T-helper 17 cell (primary cell): ENCODE measurements at places on chromosomes 4 and X.

DNA sequence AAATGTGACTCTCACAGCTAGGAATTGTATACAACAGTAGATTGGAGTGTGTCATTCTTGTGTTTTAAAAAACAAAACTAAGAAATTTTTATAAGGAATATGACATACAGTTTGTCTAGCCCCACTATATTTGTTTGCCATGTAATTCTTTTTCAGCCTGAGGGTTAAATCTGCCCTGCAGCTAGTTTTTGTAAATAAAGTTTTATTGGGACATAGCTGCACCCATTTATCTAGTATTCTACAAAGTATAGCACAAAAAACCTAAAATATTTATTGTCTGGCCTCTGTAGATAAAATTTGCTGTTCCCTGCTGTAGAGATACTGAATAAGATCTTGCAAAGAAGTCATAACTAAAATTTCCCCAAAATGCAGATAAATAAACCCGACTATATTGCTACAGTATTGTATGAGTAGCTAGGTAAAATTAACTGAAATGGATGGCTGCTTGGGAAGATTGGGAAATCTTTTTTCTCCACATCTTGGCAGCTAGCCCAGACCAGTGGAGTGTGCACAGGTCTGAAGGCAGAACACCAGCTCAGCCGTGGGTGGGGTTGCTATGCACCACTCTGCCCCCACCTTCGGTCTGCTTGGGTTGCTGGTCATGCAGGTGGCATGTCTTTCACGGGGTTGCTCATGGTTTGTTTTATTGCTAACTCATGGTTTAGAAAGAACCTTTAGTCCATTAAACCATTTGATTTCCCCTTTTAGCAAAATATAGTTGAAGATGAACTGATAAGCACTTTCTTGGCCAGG, 127.9 kb downstream of the KLHL8 start:
- H3K27me3 ChIP-seq, result no peaks in the 10 kb centered on the region
- H3K36me3 ChIP-seq, result peaks cover 7% of the 10 kb centered on the region
- peak overlapping the region; percentile 99 for H3K27ac ChIP-seq
- DNase-seq, result no peak
- H3K4me1 ChIP-seq, result peaks cover 28% of the 10 kb centered on the region

GRCh38 chrX:19382555-19383145, 38.9 kb downstream of the PDHA1 start:
- no peak for DNase-seq
- H3K4me1 ChIP-seq, result no peaks in the 10 kb centered on the region
- no peaks in the 10 kb centered on the region for H3K36me3 ChIP-seq
- no peak overlapping the region for H3K4me3 ChIP-seq
- H3K27ac ChIP-seq, result no peak overlapping the region
- no peaks in the 10 kb centered on the region for H3K27me3 ChIP-seq

- H3K27ac ChIP-seq, result peak overlapping the region; percentile 97
- H3K36me3 ChIP-seq, result peaks cover 6% of the 10 kb centered on the region
- H3K27me3 ChIP-seq, result no peaks in the 10 kb centered on the region
- peak overlapping the region; percentile 98 for H3K4me3 ChIP-seq
- H3K4me1 ChIP-seq, result peaks cover 17% of the 10 kb centered on the region
Measured at GRCh38 chr4:76147454-76148141, 599 bp downstream of the NUP54 start.

DNA sequence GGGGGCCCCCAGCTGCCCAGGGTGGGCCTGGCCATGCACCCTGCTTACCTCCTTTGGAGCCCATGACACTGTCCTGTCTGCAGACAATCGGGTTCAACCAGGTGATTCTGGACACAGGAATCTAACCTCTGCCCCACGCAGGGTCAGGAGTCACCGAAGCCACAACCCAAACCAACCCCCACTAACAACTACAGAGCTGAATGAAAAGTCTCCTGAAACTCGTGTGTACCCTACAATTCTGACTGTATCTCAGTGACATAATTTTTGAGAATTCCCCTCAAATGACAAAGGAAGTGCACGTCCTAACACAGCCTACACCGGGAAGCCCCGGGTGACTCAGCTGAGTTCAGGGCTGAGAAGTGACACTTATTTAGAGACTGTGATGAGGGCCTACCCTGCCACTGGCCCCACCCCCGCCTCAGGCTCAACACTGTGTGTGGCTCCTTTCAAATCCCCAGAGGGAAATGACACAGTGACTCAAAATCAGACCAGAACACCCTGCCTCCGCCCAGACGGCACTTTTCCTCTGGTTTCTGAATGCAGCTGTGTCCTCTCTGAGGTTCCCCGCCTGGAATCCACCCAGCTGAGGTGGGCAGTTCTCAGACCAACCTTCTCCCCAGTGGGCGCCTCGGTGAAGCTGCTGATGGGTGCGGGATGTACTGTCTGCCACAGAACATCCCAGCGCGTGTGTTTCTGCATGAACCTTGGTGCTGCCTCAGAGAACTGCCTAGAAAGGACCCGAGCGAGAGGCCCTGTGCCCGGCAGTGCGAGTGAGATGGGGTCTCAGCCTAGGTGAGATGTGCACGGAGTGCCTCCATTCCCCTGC, 9.9 kb downstream of the TNIP2 start:
- no peaks in the 10 kb centered on the region for H3K27me3 ChIP-seq
- H3K27ac ChIP-seq, result peak overlapping the region; percentile 99

DNA sequence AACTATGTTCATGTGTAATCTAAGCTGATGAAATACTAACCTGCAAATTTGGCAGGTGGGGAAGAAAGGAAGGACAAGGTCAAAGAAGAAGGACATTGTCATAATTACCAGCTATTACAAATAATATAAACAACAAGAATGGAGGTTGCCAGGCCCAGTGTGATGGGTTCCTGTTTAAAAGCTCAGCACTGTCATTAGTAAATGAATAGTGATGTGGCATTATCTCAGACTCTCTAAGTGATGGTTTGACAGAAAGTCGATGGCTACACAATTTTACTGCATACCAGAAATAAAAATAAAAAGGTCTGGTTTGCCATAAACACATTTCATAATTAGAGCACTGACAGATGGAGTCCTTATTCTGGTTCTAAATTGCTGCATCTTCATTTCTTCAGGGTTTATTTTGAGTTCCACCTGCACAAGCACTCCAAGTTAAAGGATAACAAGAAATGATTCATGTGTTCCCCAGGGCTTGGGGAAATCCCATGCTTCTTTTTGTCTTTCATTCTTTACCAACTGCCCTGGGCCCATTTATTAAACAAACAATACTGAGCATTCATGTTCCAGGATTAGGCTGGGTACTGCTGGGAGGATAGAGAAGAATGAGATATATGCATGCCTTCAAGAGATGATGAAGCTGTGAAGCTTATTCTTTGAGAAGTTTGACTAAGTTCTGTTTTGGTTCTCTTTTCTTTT, 367.8 kb upstream of the RASGEF1B start:
- H3K4me1 ChIP-seq, result no peaks in the 10 kb centered on the region
- H3K27me3 ChIP-seq, result peaks cover 17% of the 10 kb centered on the region
- H3K4me3 ChIP-seq, result no peak overlapping the region
- H3K27ac ChIP-seq, result no peak overlapping the region

GRCh38 chr4:140937866-140938265, 181.7 kb upstream of the TBC1D9 start:
- H3K4me1 ChIP-seq, result no peaks in the 10 kb centered on the region
- no peak for DNase-seq
- H3K27ac ChIP-seq, result no peak overlapping the region
- no peak overlapping the region for H3K4me3 ChIP-seq

GRCh38 chr4:120672076-120672475, 250.4 kb downstream of the PRDM5 start:
- no peak overlapping the region for H3K27ac ChIP-seq
- H3K4me3 ChIP-seq, result no peak overlapping the region
- DNase-seq, result no peak
- H3K36me3 ChIP-seq, result no peaks in the 10 kb centered on the region
- no peaks in the 10 kb centered on the region for H3K27me3 ChIP-seq
- H3K4me1 ChIP-seq, result no peaks in the 10 kb centered on the region
